RKO (cell line): ENCODE measurements at places on chromosomes 4 and X.
A peak's percentile ranks its signal among the peaks of the same experiment; 100 is the strongest.

DNA sequence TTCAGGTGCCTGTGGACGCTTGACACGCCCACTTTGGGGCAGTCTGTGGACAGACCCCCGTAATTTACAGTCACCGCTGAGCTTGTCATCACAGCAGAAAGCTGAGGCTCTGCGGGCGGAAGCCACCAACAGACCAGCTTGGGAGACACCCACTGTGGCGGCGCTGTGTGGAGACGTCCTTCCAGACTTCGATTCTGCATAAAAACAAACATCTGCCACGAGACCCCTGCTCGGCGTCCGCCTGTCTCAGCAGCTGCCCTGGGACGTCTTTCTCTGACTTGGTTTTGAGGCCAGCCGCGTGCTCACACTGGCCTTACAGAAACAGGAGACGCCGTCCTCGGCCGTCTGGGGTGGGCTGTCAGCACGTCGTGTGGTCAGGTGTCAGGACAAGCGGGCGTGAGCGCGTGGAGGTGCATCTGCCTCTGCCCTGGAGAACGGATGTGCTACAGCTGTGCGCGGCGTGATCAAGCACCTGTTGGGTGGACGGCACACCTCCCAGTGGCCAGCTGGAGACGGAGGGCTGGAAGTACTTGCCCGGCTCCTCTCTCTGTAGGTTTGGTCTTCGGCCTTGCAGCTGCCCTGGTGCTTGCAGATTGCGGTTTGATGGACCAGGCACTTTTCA, 37.5 kb downstream of the PIGG start:
- DNase-seq, result no peak

DNA sequence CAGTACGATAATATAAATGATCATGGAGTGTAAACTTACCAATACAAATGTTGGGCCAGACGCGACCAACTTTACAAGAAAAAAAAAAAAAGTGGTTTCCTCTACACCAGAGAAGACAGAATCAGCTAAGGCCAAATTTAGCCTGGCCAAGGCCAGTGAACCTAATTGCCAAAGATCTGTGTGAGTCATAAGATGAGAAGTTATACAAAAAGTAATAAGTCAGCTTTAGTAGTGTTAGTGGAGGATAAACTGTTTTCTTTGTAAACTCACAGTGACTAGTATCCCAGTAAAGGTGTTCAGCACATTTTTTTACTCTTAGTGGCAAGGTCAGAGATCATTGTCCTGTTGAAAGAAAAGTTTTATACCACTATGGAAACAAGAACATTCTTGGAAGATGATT, 531.4 kb upstream of the TECRL start:
- DNase-seq, result peak; percentile 62

DNA sequence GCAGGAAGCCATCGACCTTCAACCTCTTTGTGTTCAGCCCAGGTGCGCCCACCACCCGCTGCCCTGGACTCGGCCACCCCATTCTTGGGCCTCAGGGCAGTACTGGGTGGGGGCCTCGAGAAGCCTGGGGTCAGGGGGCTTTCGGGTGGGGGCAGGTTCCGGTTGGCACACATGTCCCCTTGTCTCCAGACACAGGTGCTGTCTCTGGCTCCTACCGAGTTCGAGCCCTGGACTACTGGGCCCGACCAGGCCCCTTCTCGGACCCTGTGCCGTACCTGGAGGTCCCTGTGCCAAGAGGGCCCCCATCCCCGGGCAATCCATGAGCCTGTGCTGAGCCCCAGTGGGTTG, 7.4 kb upstream of the FGFRL1 start:
- DNase-seq, result no peak

GRCh38 chrX:105483011-105483410, 262.5 kb upstream of the TEX13A start:
- DNase-seq, result peak; percentile 24
